ENCODE measurements at places on chromosomes 12 and 14.

DNA sequence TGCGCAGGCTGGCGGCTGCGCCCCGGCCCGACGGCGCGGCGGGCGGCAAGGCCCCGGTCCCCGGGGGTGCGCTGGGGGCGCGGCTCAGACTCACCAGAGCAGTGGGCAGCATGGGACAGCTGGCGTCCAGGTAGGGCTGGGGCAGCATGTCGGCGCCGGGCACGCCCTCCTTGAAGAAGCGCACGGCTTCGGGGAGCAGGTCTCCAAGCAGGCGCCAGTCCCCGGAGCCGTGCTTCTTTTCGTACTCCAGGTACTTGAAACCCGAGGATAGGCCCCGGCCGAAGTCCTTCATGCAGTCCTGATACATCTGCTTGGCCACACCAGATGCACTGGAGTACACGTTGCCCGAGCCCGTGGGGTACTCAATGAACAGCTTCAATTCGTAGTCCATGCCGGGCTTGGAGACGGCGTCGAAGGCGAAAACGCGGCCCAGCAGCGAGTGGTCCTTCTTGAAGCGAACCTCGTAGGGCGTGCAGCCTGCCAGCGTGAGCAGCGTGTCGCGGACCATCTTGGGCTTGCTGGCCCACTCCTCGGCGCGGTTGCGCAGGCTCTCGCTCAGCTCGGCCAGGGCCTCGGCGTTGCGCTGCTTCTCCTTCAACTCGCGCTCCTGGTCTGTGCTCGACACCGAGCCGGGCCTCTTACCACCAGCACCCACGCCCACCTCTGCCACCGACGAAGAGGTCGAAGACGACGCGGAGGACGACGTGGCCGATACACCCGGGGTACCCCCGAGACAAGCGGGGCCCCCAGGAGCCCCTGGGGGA lies 2.2 kb downstream of the IRF2BPL start:
- peaks cover 26% of the 10 kb centered on the region for H3K4me1 ChIP-seq
- H3K27me3 ChIP-seq: peaks cover 5% of the 10 kb centered on the region
- H3K4me3 ChIP-seq: peak overlapping the region; percentile 84
- DNase-seq: peak; percentile 30
- H3K27ac ChIP-seq: no peak overlapping the region

DNA sequence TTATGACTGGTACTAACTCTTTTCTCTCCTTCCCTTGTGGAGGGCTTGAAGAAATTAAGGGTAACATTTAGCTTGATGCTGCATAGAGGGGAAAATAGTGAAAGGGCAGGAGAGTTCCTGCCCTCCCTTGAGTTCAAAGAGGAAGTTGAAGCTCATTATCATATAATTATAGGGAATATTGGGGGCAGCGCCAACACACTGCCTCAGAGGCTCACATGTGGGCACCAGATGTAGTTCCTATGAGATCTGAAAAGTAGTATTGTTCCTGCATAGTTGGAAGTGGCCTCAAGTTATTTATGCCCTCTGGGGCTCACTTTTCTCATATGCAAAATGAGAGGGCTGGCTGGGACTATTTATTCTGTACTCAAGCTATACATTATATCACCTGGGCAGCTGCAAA lies 33.0 kb upstream of the FGF23 start:
- no peak overlapping the region for H3K4me3 ChIP-seq
- no peaks in the 10 kb centered on the region for H3K27me3 ChIP-seq
- DNase-seq: no peak
- no peaks in the 10 kb centered on the region for H3K36me3 ChIP-seq
- no peak overlapping the region for H3K27ac ChIP-seq
- peaks cover 2% of the 10 kb centered on the region for H3K4me1 ChIP-seq

DNA sequence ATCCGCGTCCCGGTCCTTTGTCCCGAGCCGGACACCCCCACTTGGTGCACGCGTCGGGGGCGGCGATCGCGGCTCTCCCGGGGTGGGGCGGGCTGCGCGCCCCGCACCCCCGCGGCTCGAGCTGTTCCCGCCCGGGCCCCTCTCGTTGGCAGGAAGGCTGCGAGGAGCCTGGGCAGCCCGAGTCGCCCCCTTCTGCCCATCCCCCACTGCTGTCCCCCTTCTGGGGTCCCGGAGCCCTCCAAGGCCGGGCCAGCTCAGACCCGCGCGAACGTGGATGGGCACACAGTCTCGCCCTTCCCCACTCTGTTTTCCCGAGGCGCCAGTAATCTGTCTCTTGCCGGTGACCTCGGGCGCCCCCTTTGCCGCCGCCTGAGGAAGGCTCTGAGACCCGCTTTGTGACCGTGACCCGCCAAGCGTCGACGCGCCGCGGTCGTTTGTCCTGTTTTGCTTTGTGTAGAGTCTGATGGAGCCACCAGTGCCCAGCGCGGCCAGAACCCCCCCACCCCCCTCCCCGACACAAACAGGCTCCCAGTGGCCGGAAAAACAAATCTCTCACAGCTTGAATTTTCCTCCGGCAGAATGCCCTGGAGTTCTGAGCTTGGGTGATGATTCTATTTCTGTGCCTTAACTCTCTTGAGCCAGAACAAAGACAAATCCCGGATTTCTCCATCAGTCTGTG lies 610 bp downstream of the C14orf132 start:
- DNase-seq: peak; percentile 46
- peak overlapping the region; percentile 90 for H3K4me3 ChIP-seq
- peaks cover 5% of the 10 kb centered on the region for H3K4me1 ChIP-seq
- peaks cover 2% of the 10 kb centered on the region for H3K27me3 ChIP-seq

DNA sequence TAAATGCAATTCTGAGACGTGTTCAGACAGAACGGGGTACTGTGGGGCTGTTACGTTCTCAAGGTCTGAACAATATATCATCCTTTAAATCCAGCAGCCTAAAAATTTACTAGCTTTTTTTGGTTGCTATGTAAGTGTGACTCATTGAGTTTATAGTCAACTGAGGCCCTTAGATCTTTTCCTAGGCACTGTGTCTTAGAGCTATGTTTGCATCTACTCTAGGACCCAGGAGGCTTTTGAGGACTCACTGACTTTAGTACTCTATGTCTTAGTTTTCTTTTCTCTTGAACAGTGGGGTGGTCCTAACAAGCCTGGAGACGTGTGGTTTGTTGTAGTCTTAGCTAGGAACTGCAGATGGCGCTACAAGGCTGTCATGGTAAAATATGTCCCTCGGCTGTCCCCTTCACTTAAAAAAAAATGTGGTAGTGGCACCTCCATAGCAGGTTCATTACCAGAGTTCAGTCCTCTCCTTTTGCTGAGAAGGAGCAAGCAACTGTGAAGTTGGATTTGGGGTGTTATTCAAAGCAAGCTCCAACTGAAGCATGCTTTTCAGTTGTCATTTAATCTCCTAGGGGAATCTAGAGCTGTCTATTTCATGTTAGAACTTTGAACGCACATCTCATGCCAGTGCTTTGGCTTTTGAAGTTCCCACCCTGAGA lies 8.7 kb upstream of the SPATS2 start:
- DNase-seq: peak; percentile 79
- no peaks in the 10 kb centered on the region for H3K27me3 ChIP-seq
- H3K4me3 ChIP-seq: no peak overlapping the region
- no peak overlapping the region for H3K27ac ChIP-seq
- no peaks in the 10 kb centered on the region for H3K36me3 ChIP-seq

DNA sequence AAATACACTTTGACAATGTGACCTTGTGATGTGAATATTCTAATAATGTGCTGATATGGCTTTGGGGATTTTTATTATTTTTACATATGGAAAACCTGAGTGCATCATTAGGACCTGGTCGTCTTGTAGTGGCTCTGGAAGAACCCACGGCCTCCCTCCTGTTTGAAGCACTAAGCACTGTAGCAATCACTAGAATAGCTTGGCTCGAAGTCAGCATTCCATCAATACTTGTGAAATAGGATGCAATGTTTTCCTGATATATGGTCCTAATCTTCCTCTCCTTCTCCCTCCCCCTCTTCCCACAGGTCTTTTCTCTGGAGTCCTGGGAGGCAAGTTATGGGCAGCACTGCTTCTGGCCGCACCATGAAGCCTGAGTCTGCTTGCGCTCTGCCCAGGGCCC lies 71.9 kb downstream of the NRXN3 start:
- peaks cover 2% of the 10 kb centered on the region for H3K4me1 ChIP-seq
- no peak overlapping the region for H3K27ac ChIP-seq
- no peak overlapping the region for H3K4me3 ChIP-seq
- DNase-seq: no peak
- H3K27me3 ChIP-seq: peaks cover 2% of the 10 kb centered on the region
- no peaks in the 10 kb centered on the region for H3K36me3 ChIP-seq

DNA sequence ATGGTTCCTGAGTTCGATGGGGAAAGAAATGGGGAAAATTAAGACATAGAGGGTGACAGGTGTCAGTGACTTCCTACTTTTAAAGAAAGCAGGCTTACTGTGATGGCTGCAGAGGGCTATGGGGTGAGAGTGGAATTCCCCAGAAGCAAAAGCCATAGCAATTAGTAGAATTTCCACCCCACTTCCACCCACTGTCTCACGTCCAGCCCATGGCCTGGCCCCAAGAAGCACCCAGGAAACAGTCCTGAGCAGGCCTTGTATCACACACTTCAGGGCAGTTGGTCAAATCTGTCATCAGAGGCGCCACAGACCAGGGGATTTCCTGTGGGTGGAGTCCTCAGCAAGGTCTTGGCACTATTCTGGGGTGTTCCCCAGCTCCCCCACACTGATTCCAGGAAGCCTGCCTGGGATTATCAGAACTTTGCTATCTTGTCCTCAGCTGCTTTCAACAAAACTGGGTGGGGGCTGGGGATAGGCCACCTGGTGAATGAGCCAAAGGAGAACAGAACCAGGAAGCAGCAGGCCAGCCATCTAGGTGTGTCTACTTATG lies 120.1 kb upstream of the CCND2 start:
- no peak overlapping the region for H3K27ac ChIP-seq
- H3K4me1 ChIP-seq: no peaks in the 10 kb centered on the region
- H3K4me3 ChIP-seq: no peak overlapping the region
- H3K27me3 ChIP-seq: no peaks in the 10 kb centered on the region
- H3K36me3 ChIP-seq: no peaks in the 10 kb centered on the region
- no peak for DNase-seq

DNA sequence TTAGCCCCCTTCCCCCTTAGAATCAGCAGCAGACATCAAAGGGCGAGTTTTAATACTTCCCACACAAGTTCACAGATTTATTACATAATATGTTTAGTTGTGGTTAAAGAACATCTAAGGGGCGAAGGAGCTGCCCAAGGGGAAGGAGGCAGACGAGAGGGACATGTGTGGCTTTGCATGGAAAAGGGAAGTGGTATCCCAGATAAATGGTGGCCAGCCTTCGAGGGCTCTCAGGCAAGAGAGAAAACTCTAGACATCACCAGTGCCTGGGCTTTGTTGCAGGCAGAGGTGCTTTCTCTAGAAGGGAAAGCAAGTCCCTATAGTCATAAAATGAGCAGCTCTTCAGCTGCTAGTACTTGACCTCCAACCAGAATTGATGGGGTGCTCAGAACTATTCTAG lies 121.2 kb downstream of the CACNA1C start:
- no peak overlapping the region for H3K4me3 ChIP-seq
- no peaks in the 10 kb centered on the region for H3K36me3 ChIP-seq
- H3K27ac ChIP-seq: no peak overlapping the region
- H3K4me1 ChIP-seq: peaks cover 12% of the 10 kb centered on the region

DNA sequence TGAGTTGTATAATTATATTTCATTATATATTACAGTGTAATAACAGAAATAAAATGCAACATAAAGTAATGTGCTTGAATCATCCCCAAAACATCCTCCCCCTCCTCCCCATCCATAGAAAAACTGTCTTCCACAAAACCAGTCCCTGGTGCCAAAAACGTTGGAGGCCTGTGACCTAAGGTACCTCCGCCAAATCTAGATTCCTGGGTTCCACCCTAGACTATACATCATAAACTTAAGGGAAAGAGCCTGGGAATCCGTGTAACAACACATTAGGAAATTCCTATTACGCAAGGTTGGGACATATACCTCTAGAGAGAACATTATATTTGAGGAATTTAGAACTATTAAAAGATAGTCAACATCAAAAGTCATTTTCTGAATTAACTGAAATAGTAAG lies 38.0 kb downstream of the SPPL3 start:
- no peaks in the 10 kb centered on the region for H3K36me3 ChIP-seq
- no peak overlapping the region for H3K4me3 ChIP-seq
- no peaks in the 10 kb centered on the region for H3K27me3 ChIP-seq
- H3K27ac ChIP-seq: no peak overlapping the region

GRCh38 chr14:99685151-99685591 lies 1.1 kb downstream of the CYP46A1 start:
- H3K36me3 ChIP-seq: no peaks in the 10 kb centered on the region
- no peaks in the 10 kb centered on the region for H3K27me3 ChIP-seq
- peak overlapping the region; percentile 75 for H3K4me3 ChIP-seq
- H3K27ac ChIP-seq: no peak overlapping the region
- peaks cover 19% of the 10 kb centered on the region for H3K4me1 ChIP-seq
- no peak for DNase-seq

- H3K27me3 ChIP-seq: no peaks in the 10 kb centered on the region
- no peak for DNase-seq
- H3K4me3 ChIP-seq: no peak overlapping the region
- no peaks in the 10 kb centered on the region for H3K4me1 ChIP-seq
Measured at GRCh38 chr12:58657190-58657589, 263.1 kb downstream of the LRIG3 start.

GRCh38 chr12:45124485-45125155 lies 73.7 kb upstream of the DBX2 start:
- H3K27ac ChIP-seq: no peak overlapping the region
- H3K36me3 ChIP-seq: no peaks in the 10 kb centered on the region
- no peaks in the 10 kb centered on the region for H3K4me1 ChIP-seq

DNA sequence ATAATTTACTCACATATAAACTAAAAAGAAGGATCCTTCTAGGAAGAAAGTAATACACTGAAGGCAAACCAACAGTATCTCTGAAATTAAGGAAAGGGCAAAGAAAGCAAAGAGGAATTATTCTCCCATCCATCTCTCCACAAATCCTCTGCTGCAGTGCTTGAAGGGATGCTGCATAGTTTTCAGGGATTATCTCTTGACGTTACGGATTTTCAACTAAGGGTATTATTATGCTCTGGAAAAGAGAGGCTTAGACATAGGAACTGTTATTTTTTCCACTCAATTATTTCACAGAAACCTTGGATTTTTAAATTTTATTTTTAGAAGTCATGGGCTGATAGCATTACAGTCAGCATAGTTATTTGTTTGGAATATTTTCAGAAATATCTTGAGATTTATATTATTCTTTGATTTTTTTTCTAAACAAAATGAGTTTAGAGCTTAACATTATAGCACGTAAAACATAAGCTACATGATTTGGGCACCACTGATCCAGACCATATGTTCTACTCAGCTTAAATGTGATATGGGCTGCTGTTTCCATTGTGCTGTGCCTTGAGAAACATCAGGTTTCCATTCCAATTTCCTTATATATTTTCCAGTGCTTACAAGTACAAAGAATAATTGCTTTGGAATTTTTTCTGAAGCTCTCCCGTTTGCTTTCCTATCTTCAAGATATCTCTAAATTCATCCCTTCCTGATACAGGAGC lies 57.9 kb upstream of the DCN start:
- H3K36me3 ChIP-seq: no peaks in the 10 kb centered on the region
- no peak for DNase-seq
- no peak overlapping the region for H3K27ac ChIP-seq
- H3K4me3 ChIP-seq: no peak overlapping the region
